Activated CD4-positive, CD25-positive, alpha-beta regulatory T cell treated with anti-CD3 and anti-CD28 coated beads, Interleukin-2, amount 50 U/mL, for 16 hours (primary cell): ENCODE measurements at places on chromosomes 4 and X.

DNA sequence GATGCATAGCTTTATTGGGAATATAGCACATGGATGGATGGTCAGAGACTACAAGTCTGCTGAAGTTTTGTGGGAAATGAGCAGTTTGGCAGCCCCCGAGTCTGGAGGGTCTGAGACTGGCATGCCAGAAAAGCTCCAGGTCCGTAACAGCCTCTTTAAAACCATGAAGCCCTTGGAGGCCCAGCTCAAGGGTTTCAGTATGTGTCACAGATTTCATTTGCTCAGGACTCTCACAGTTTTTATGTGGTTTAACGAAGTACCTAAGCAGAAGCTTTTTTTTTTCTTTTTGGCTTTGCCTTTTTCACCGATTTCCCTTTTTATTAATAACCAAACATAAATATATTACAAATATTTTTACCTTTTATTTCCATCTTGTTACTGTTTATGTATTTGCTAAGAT, 30.6 kb upstream of the TMEM184C start:
- no peak for DNase-seq

DNA sequence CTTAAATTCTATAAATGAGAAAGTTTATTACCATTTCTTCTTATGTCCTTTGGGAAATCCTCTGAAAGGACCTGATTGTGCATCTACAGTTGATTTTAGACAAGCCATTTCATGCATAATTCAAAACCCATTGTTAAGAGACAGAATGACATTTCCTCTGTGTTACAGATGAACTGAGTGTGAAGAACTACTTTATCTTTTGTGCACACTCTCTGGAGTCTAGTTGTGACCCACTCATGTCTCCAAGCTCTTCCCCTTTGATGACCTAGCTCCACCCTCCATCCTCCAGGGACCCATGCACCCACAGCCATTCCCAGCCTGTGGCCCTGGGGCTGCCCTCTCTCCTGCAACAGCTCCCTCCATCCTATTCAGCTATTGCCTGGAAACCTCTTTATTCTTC, 57.5 kb upstream of the BMPR1B start:
- DNase-seq = no peak

DNA sequence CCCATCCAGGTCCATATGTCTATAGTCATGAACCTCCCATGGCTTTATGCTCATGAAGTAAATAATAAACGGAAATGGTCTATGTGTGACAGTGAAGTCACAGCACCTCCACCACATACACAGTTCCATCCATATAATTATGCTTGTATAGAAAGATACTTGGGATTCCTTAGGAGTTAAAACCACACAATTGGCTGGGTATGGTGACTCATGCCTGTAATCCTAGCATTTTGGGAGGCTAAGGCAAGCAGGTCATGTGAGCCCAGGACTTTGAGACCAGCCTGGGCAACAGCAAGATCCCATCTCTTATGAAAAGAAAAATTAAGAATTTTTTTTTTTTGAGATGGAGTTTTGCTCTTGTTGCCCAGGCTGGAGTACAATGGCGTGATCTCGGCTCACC, 55.6 kb upstream of the RBM47 start:
- no peak for DNase-seq

DNA sequence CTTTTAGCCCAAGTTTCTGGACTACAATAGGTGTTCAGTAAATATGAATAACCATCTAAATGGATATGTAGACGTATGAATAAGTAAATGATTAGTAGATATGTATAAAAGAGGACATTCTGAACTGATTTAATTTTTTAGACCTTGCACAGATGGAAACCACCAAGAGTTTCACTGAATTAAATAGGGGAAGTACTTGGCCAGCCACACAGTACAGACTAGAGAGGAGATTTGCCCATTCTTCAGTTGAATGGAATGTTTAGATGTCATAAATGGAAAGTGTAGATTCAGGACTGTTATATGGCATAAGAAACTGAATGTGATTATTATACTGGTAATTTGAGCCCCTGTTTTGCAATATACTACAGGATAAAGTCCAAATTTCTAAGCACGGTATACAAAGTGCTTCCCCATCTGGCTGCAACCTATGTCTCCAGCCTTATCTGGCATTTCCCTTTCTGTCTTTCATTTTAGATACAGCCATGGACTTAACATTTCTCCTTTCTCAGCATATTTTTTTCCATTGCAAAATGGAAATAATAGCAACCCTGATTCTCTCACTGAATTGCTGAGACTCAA, 137.8 kb upstream of the HS3ST1 start:
- no peak for DNase-seq

- no peak for DNase-seq
These were observed 23.0 kb upstream of the UBA6 start for GRCh38 chr4:67723949-67724348.

- DNase-seq = no peak
These were observed 49.9 kb upstream of the SRD5A3 start for GRCh38 chr4:55296096-55296495.

DNA sequence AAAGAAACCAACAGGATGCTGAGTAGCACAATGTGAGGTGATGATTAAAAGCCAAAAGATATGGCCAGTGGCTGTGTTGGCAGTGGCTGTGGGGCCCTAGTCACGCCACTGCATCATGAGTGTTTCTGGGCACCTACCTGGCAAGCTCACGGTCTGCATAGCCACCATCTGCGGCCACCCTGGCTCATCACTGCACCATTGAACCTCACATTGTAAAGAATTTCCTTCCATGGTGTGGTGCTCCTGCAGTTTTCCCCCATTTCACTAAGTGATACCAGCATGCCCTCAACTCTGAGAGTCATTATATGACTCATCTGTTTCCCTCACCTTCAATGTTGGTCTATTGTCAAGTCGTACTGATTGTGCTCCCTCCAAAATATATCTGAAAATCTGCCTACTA, 45.5 kb upstream of the CLNK start:
- no peak for DNase-seq

DNA sequence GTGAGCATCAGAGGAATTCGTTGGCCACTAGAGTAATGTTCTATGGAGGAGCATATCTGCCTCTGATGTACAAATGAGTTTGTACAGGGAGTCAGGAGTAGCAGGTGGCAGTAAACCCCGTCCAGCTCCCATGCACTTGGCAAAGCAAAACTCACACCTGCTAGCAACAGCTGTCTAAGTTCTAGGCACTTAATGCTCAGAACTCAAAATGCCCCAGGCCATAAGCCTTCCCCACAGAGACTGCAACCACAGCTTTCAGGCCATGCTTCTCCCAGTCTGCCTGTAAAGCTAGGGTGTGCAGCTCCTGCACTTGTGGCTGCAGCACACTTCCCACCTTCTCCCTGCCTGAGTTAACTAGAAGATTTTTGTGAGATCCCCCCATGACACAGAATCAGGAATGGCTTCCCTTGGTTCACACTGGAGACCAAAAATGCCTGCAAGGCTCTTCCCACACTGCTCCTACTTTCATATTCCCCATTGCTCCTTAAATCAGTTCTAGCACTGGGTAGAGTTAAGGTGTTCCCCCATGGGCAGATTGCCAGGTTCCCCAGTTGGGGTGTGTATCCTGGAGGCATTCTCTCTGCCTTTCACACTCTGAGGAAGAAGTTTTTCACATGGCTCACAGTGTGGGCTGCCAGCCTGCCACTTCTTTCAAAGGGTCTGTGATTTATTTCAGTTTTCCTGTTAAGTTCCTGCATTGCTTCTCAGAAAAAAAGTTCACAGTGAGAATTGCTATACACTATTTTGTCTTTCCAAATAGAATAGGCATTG, 189.9 kb downstream of the STPG2 start:
- DNase-seq = no peak

DNA sequence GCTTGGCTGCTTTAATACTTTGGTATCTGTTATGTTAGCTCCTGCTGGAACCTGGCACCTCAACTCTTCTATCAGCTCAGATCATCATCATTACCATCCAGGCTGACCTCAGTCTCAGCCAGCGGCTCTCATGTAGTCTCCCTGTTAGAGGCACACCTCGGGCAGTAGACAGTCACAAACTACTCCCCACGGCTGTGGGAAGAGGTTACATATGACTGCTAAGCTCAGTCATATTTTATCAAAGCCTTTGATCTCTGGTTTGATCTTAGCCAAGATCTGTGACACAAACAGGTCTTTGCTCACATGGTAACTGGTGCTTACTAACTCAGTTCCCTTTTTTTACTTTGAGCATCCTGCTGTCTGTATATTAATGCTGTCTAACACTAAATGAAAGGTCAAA, 384.9 kb downstream of the CENPC start:
- DNase-seq = no peak

DNA sequence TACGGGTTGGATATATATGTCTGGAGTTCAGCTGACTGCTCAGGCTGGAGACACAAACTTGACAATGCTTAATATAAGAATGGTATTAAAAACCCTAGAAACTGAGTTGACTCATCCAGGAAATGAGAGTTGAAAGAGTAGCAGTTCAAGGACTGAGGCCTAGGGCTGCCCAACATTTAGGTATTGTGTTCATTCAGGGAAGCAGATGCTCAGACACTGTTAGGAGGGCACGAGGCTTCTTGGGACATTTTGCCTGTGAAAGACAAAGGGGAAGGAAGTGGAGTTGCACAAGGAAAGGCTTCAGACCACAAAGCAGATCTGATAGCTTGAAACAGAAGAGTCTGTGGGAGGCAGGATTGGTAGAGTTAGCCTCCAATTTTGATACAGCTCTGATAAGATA, 52.0 kb upstream of the HS3ST1 start:
- no peak for DNase-seq

DNA sequence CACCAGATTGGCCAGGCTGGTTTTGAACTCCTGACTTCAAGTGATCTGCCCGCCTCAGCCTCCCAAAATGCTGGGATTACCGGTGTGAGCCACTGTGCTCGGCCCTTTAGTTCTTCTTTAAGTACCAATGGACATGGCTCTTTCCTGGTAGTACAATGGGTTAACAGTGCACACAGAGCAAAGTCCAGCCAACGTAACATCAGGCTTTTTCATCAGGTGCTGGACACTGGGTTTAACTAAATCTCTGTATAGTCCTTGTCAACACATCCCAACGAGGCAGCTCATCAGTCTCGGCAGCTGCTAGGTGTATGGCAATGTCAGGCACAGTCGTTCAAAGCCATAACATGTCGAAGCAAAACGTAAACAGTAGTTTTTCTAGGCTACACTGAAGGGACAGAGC, 93.8 kb downstream of the HDAC8 start:
- no peak for DNase-seq

GRCh38 chr4:127249066-127249766, 383.5 kb upstream of the INTU start:
- no peak for DNase-seq

DNA sequence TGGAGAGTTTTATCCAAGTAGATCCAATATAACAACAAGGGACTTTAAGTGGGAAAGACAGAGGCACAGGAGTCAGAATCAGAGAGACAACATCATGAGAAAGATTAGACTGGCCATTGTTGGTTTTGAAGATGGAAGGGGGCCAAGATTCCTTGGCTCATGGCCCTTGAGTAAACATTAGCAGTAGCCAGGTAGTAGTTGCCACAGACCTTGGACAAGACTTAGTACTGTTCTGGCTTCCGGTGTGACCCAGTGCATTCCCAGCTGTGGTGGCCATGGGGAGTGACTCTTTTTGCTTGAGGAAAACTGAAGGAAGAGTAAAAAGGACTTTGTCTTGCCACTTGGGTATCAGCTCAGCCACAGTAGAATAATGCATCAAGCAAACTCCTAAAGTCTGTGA, 462.2 kb upstream of the CPXCR1 start:
- no peak for DNase-seq

GRCh38 chr4:169650227-169650936, 30.0 kb downstream of the CLCN3 start:
- no peak for DNase-seq
